ENCODE measurements at places on chromosomes 6 and 20. TPM values are rescaled to one million over a fixed set of nuclear protein-coding genes. Genes with fewer than 3 reads are reported as not detected.

NKAIN4 gene
- total RNA-seq, result 27.2 TPM

RBM24 gene
- 48.2 TPM for total RNA-seq

SPINT4 gene
- not detected for total RNA-seq

SNX3 gene
- 168 TPM for total RNA-seq

CRISP2 gene
- total RNA-seq, result 0.18 TPM

CGAS gene
- total RNA-seq, result 6.5 TPM

GABRR1 gene
- total RNA-seq, result 2.0 TPM
